NCI-H2081 treated with DMSO at 0.1 percent for 48 hours (cell line): ENCODE measurements at places on chromosomes 3 and 15.

- no peak for DNase-seq
Measured at GRCh38 chr15:68592544-68592943, 13.8 kb downstream of the CORO2B start.

GRCh38 chr15:45653702-45654424 is 19.0 kb downstream of the SQOR start:
- no peak for DNase-seq

DNA sequence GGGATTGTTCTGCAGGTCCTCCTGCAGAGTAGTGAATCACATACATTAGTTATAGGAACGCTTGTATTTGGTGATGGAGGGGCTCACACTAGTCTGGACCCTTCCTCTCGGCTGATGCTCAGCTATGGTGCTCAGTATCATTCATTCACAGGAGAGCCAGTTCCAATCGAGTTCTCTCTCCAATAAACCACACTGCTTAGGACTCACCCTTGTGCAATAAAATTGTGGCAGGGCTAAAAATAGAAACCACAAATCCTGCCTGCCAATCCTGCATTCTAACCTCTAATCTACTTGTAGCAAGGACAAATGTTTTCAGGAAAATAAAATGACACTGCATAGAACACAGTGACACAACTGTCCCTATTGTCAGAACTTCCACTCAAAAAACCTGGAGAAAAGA is 138.4 kb upstream of the TBL1XR1 start:
- no peak for DNase-seq

DNA sequence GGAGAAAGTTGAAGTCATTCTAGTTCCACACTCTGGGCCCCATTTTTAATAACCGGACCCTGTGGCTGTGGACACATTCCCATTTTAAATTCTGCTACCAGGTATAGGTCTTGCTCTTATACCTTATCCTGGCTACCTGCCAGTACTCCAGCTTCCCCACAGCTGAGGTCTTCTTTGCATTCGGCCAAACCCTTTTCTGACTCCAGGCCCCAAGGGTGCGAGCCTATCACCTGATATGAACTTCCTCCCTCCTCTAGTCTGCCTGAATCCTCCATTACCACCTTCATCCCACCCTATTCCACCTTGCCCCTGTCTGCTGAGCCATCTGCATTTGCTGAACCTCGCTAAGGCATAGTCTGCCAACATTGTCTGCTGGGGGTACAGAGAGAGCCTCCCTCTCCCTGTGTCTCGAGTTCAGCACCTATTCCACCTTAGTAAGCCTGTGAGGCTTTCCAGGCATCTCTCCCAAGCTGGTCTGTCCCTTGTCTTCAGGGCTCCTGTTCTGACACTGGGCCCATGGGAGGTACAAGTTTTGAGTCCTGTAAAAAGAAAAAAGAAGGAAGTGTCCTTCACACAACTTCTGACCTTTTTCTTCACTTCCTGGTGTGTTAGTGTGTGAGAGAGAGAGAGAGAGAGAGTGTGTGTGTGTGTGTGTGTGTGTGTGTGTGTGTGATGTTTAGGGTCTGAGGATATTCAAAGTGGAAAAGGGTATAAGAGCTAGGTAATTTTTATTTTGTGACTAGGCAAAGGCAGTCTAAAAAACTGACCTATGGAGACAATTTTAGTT is 27.0 kb downstream of the PDE8A start:
- DNase-seq = no peak

DNA sequence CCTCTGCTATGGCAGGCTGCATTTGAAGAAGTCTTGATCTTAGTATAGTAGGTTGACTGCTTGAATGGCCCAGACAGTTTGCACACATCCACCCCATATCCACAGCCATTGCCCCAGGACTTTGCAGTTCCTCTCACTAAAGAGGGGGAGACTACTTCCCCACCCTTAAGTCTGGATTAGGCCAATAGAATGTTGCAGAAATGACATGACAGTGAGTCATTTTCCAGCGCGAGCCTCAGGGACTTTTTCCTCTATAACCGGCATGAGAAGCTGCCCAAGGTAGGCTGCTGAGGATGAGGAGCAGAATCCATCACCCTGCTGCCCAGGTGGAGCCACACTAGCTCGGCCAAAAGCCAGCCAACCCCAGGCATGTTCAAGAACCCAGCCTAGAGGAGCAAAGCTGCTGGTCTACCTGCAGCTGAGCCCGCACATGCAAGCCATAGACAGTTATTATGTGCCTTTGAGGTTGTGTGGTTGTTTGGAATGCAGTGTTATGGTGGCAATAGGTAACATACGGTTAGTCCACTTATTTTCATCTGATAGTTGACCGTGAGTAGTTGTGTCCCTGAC is 113.9 kb downstream of the TLE3 start:
- no peak for DNase-seq

- no peak for DNase-seq
Measured at GRCh38 chr3:13769422-13769821, 110.4 kb downstream of the WNT7A start.
